ENCODE measurements at places on chromosomes 1 and 21.

DNA sequence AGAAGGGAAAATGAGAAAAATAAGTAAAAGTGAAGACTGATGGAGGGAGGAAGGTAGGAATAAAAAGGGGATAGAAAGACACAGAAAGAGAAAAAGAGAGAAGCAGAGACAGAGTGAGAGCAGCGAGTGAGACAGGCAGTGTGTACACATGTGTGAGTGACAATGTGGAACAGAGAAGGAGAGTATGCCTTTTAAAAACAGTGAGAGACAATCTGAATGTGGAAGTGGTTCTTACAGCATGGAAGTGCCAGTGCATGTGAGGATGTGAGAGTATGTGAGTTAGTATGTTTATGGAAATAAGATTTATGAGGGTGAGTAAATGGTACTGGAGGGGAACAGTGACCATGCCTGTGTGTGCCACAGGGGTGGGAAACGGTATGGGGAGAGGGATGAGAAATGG is 1.2 kb downstream of the NEGR1 start:
- DNase-seq, result no peak

- DNase-seq, result no peak
Measured at GRCh38 chr1:44078104-44078503, 40.5 kb upstream of the KLF17 start.

- DNase-seq, result no peak
Measured at GRCh38 chr1:17139637-17140036, 20.4 kb upstream of the PADI2 start.

GRCh38 chr1:191074881-191075280 is 597.2 kb upstream of the BRINP3 start:
- DNase-seq, result no peak

DNA sequence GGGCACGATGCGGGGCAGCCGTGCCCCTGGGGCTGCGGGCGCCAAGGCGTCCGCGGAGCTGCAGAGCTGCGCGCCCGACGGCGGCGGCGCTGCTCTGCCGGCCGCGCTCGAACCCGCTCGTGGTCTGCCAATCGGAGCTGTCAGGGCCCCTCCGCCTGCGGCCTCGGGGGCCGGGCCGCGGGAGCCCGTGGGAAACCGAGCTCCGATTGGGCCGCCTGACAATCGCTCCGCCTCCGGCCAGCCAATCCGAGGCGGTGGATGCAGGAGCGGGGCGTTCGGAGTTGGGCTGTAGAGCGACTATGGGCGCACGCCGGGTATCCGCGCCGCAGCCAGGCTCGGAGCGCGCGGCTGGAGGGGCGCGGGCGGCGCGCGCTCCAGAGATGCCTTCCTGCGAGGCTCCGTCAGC is 100.5 kb upstream of the SOD1 start:
- peak; percentile 97 for DNase-seq

- DNase-seq, result no peak
Measured at GRCh38 chr1:231757101-231757404, 130.5 kb downstream of the DISC1 start.

DNA sequence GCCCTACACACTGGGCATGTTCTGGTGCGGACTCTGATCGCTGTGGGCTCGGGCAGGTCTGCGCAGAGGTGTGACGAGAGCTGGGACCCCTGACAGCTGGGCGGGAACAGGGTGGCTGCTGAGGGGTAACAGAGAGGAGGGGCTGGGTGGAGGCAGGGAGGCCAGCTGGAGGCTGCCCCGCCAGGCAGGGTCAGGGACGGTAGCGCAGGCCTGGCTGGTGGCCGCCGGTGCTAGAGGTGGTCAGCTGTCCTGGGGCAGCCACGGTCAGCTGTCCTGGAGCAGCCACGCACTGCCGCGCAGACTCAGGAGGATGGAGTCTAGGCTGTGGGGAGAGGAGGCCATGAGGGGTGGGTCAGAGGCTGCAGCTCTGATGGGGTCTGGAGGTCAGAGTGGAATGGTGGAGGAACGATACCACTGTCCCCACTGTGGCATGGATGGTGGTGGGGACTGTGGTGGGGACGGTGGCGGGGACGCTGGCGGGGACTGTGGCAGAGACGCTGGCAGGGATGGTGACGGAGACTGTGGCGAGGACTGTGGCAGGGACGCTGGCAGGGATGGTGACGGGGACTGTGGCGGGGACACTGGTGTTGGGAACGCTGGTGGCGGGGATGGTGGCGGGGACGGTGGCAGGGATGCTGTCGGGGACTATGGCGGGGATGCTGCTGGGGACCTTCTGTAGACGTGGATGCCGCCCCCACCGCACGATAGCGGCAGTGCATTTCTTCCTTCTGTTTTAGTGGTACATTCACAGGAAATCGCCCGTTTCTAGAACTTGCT is 21.3 kb upstream of the LRRC3 start:
- DNase-seq, result peak; percentile 66

GRCh38 chr1:33292726-33293340 is 28.1 kb downstream of the A3GALT2 start:
- DNase-seq, result no peak

DNA sequence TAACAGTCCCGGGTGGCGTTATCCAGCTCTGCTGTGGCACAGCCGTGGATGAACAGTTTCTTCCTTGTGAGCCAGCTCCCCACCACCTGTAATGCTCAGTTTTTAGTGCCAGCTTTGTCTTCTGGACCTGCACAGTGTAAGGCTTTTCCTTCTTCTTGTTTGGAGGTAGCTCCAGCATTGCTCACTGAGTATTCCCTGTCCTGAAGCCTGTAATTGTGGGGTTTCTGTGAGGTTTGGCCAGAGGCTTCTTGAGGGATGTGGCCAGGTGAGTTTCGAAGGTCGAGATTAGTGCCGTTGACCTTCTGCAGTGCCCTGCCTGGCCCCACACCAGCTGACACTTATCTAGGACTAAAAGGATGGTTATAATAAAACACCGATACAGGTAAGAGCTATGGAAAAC is 75.0 kb downstream of the PBX1 start:
- DNase-seq, result no peak

- no peak for DNase-seq
Measured at GRCh38 chr1:173038875-173039554, 11.7 kb downstream of the TNFSF18 start.

DNA sequence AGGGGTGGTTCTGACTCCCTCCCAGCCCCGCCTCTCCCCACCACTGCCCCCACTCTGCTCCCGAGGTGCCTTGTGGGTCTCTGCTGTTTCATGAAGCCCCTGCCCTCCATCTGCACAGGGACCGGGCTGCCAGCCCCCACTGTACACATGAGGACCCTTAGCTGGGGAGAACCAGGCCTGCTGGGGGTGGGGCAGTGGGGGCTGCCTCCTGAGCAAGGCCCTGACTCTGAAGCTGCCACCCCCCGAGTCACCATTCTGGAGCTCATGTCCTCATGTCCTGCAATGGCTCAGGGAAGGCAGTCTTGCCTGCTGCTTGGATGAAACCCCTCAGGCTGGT is 8.4 kb downstream of the HES3 start:
- DNase-seq, result no peak

DNA sequence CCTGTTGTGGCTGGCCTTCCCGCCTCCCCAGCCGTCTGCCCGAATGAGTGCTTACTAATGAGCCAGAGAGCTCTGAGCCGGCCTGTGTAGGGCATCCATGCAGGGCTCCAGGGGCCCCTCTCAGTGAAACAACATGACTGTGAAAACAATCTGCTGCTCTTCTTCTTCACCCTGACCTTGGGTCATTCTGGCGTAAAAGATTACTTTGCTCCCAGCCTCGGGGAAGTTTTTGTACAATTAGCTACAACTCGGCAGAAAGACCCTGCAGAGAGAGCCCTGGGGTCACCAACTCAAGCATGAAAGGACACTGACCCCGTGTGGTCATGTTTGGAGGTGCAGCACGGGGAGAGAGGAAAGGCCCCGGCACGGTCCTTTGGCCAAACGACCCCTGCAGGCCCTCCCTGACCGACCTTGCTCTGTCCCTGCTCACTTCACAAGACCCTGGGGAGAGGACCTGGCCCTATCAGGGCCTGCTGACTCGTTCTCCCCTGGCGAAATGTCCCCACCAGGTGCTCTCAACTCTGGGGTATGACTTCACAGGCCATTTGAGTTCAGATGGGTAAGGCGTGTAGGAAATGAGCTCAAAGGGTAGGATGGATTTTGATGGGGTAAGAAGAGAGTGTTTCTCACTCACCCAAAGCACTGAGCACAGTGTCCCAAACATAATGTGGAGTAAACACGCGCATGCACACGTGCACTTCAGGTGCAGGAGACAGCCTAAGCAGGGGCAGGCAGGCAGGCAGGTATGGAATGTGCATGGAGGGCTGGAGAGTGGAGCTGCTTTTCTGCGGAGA is 22.9 kb upstream of the FAM20B start:
- DNase-seq, result peak; percentile 89

GRCh38 chr1:9670085-9670484 is 18.6 kb downstream of the PIK3CD start:
- no peak for DNase-seq

GRCh38 chr1:4126731-4127591 is 226.9 kb upstream of the C1orf174 start:
- no peak for DNase-seq
